ENCODE measurements at places on chromosomes 7 and 10. TPM values are rescaled to one million over a fixed set of nuclear protein-coding genes. Genes with fewer than 3 reads are reported as not detected.

- no peak for DNase-seq
Observed at GRCh38 chr10:6416892-6417512, 163.1 kb downstream of the PRKCQ start.

DNA sequence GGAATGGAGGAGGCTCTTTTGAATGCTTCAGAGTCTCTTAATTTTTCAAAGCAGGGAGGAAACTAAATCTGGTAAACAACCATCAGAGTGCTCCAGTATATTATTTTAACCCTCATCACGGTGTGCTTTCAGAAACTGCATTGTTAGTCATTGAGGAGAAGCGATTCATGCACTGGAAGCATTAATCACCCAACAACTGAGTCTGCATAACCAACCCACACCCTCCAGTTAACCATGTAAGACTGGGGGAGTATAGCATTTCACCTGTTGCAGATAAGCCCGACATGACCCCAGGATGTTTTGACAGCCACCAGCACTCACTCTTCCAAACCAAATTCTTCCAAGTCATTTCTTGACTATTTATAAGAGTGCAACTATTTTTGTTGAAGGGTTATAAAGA lies 257.6 kb downstream of the GATA3 start:
- DNase-seq = no peak

ACTR3C gene
- total RNA-seq = 7.0 TPM

COMMD3 gene
- total RNA-seq = 61.4 TPM

- no peak for DNase-seq
Observed at GRCh38 chr7:29204491-29205272, 10.1 kb downstream of the CHN2 start.

DNA sequence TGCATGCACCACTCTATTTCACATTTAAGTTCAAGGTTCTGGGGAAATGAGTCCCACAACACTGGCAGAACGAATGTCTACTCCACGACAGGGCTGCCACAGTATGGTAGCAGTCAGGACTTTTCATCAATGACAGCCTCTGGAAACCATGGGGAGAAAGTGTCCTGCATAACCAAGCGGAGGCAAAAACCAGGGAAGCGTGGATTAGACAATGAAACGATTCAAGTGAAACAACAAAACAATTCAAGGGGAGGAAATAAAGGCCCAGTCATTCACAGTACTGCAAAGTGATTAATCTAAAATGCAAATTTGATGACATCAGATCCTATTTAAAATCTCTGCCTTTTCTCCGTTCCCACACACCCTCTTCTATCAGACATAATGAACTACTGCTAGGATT lies 168.2 kb downstream of the DPY19L1 start:
- no peak for DNase-seq

PITX3 gene
- not detected for total RNA-seq

- DNase-seq = no peak
Observed at GRCh38 chr10:22624287-22624738, 90.1 kb downstream of the PIP4K2A start.

DNA sequence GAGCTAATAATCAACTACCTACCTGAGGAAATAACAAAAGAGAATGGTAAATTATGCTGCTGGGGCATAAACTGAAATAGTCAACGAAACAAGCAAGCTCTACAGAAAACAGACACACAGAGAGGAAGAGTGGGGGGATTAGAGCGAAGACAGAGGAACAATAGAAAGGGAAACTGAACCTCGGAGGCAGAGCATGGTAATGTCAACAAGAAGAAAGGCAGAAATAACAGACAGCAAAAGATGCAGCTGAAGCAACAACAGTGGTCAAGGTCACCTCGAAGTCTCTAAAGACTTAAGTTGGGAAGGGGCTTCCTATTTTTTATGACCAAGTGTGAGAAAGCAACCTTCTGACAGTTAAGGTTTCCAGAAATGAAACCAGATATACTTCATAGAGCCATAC lies 177.0 kb downstream of the ZNF438 start:
- DNase-seq = no peak

- no peak for DNase-seq
Observed at GRCh38 chr10:1477578-1477977, 259.7 kb downstream of the ADARB2 start.

ITIH2 gene
- total RNA-seq = not detected

RRP12 gene
- total RNA-seq = 20.5 TPM

All from activated naive CD8-positive, alpha-beta T cell treated with anti-CD3 and anti-CD28 coated beads, Interleukin-2, amount 10 ng/mL, durations not matched to agents 7 days and 5 days (primary cell).